A549 (cell line): ENCODE measurements at places on chromosomes 13 and 19. TPM values are rescaled to one million over a fixed set of nuclear protein-coding genes. Genes with fewer than 3 reads are reported as not detected.
A peak's percentile ranks its signal among the peaks of the same experiment; 100 is the strongest.

Gene HAUS8
- 15.9 to 16.6 TPM (median 16.2 TPM) in 3 replicates for polyA plus RNA-seq

Gene SIGLEC6
- polyA plus RNA-seq, result not detected in 3 replicates

Gene FSD1
- polyA plus RNA-seq, result 10.4 to 13.2 TPM (median 12.8 TPM) in 3 replicates

Gene BTBD2
- polyA plus RNA-seq, result 26.7 to 32.7 TPM (median 29.6 TPM) in 3 replicates

Gene HCST
- 0.49 to 0.69 TPM in 2 of 3 replicates, not detected in the other for polyA plus RNA-seq

Gene SLC6A16
- polyA plus RNA-seq, result 2.4 to 3.2 TPM (median 3.2 TPM) in 3 replicates

Gene VMAC
- polyA plus RNA-seq, result 0.79 to 1.6 TPM (median 1.4 TPM) in 3 replicates

Gene PIK3R2
- 8.3 to 12.4 TPM (median 9.3 TPM) in 3 replicates for polyA plus RNA-seq

Gene ZMYM5
- 5.3 to 6.2 TPM (median 6.1 TPM) in 3 replicates for polyA plus RNA-seq

Gene ZNF506
- 0.10 to 0.33 TPM (median 0.32 TPM) in 3 replicates for polyA plus RNA-seq

DNA sequence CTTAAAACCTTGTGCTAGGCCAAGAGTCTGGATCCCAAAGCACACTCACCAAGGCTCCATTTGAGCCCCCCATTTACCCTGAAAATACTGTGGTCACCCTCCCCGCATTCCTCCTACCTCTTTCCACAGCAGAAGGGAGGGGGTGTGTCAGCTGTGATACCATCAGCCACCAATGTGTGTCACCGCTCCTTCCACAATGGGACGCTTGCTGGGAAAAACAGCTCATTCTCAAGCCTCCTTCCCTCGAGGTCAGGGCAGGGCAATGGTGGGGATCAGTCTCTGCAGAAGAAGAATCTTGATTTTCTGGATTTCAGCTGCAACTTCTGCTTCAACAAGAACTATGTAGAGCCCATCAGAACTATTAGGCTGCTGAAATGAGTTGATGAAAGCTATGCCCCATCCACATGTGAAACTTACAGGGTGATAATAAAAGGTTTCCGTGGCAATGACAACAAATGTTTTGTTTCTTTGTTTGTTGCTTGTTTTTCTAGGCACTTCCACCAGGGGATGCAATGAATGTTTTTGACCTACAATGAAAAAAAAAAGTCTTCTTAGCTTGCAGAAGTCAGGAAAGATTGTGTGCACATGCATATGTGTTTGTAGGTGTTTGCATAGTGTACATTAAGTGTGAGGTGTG, 26.4 kb upstream of the ZNF507 start:
- peak; percentile 75 for DNase-seq

DNA sequence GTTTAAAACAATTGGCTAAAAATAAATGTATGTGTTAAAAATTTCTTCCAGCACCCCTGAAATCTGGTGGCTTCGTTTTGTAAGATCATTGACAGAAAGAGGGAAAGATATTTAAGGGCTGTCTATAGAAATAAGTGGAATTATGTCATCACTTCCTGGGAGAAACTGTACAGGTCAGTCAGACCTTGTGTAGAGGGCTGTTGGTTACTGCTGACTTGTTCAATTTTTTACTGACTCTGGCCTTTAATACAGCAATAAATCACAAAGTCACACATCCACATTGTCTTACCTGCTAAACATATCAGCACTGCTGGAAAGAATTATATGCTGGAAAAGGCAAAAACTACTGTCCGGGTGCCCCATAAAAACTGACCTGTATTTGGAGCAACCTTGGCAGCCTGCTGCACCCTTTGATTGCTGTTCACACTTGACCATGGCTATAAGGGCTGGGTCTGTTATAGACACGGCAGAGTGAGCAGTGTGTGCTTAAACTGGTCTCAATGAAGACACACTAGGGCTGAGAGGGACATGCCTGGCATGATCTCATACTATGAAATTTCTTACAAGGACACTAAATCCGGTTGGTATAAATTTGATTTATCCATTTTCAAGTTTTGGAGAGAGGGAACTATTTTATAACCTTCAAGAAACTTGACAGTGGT, 162.1 kb downstream of the NHLRC3 start:
- DNase-seq, result no peak

DNA sequence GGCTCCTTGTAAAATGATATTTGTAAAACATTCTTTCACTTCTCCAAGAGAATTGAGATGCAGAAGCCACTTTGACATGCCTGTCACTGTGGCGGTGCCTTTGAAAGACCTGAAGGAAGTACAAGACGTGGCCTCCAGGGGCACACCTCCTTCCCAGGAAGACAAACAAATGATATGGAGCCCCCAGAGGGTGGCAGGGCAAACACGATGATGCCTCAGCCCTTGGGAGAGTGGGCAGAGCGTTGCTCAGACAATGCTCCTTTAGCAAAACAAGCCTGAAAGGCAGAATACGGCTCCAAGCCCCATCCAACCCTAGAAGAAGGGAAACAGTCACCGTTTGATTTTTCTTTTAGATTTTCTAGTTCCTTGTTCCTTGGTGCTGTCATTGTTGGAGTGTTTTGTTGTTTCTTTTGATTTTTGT, 9.2 kb upstream of the ATP12A start:
- DNase-seq, result peak; percentile 62

GRCh38 chr19:39946532-39946931, 12.1 kb upstream of the FCGBP start:
- DNase-seq, result no peak

DNA sequence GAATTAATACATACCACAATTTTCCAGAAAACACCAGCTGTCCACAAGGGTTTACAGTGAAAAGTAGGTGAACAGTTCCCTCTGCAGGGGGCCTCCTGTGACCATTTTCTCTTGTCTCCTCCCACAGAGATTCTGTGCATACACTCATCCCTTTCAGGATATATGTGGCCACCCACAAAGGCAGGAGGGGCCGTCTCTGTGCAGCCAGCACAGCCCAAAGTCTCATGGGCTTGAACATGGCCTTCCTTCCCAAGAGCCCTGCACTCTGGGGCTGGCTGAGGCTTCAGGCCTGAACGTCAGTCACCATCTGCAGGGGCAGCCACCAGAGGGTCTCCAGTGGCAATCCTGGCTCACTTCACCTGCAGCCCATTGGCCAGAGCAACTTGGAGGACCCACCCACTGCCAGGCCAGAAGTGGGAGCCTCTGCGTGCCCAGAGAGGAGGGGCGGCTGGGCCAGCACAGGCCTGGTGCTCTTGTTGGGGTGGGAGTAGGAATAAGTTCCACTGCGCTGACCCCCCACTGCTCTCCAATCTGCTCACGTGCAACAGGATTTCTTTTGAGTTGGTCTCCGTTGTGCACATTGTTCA, 25.1 kb downstream of the TMEM161A start:
- no peak for DNase-seq

DNA sequence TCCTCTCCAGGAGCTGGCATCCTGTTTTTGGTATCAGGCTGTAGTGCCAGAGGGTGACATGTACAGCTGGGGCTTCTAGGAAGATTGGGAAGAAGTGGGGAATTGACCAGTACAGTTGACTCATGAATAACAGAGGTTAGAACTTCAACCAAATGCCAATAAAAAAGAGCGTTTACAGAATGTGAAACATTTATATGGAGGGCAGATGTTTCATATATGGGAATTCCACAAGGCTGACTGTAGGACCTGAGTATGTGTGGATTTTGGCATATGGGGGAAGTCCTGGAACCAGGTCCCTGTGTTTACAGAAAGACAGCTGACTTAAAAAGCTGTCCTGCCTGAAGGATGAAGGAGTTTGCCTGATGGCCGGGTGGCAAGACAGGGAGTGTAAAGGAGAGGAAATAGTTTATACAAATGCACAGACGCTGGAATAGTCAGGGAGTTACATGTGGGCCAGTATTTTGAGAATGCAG, 5.2 kb downstream of the CHAMP1 start:
- DNase-seq, result no peak

GRCh38 chr13:33235564-33235963, 50.0 kb downstream of the STARD13 start:
- DNase-seq, result no peak

DNA sequence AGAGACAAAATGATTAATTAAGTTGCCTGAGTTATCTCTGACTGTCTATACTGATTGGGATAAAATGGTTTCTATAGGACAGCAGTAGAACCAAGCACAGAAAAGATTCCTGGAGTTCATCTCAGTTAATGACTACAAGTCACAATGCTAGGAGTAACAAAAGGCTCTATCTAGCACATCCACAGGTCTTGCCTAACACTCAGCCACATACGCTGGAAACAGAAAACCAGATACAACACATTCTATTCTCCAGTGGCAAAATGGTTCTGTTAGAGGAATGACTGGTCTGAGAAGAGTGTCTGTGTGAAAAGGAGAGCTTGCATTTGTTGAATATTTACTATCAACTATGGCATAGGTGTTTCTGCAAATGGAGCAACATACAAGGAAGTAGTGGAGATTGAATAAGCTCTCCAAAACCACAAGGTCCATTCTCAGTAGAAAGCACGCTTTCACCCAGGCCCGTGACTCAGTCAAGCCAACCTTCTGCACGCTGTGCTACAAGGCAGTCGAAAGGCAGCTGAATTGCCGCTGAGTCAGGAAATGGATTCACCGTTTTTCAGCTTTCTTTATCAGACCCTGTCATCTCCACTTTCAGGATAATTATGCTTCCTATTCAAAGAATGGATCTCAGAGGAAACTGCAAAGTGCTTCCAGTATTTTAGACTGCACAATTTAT, 761.5 kb downstream of the EFNB2 start:
- DNase-seq, result peak; percentile 5

GRCh38 chr19:4134351-4134750, 10.4 kb upstream of the MAP2K2 start:
- no peak for DNase-seq

- no peak for DNase-seq
Observed at GRCh38 chr19:6865849-6866248, 21.5 kb upstream of the ADGRE1 start.

GRCh38 chr19:5128936-5129389, 160.1 kb downstream of the KDM4B start:
- DNase-seq, result no peak

DNA sequence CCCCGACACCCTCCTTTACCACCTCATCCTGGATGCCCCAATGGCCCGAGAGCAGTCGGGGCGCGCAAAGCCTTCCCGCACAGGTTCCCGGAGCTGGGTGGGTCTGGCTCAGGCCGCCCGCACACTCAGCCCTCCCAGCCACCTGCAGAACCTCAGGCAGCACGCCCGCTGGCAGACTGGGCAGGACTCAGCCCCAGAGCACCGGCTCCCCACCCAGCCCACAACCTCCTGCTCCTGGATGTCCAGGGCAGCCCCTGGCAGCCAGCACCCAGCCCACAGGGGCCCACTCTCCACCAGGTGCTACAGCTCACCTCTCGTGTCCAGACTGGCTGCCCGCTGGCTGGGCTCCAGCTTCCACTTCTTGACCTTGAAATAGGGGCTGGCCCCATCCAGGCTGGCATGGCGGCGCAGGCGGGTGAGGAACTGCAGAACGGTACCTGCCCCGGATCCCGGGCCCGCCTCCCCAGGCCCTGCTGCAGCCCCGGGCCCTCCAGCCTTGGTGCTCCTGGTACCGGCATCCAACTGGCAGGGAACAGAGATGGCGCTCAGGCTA, 4.6 kb downstream of the CBARP start:
- no peak for DNase-seq

DNA sequence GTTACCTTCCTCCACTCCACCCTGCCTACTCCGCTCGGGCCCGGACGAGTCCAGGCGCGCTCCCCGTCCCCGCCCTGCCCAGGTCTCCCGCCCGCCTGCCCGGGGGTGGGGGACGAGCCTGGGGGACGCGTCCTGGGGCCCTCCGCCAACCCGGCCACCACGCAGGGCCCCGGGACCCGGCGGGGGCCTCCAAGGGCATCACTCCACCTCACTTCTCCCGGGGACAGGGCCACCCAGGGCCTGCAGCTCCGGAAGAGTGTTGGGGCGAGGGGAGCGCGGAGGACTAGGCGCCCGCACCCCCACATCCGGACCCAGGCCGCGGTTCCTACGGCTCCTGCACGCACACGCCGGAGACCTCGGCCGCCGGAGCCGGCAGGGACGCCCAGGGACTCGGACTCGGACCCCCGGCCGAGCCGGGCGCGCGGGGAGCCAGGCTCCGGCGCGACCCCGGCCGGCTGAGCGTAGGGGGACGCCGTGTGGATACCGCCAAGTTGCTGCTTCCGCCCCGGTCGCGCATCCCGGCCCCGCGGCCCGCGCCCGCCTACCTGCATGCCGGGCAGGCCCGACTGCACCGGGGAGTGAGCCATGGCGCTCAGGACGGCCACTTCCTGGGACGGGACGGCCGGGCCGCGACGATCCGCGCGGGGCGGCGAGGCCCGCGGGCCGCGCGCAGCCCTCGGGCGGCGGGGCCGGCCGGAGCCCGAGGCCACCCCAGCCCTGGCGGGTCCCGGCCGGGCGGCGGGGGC, 534 bp downstream of the STK24 start:
- DNase-seq, result no peak

- no peak for DNase-seq
Observed at GRCh38 chr19:13376537-13376936, 129.7 kb downstream of the CACNA1A start.

- DNase-seq, result no peak
Observed at GRCh38 chr13:37395544-37395943, 203.0 kb downstream of the POSTN start.

DNA sequence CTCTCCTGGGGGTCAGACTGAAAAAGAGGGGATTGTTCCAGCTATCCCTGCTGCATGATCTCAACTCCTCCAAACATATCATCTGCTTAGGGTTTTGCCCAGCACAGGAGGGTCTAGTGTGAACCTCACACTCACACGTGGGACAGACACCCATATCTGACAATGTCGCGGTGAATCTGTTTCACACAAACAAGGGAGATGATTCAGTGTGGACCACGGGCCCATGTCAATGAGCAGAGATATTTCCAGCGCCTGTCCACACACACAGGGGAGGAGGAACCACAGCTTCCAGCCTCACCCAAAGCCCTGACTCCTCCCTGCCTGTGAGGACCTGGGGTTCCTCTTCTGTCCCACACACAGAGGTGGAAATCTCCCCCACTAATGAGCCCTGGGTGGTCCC, 29.6 kb upstream of the KIR3DL3 start:
- DNase-seq, result no peak

- peak; percentile 88 for DNase-seq
Observed at GRCh38 chr19:49808711-49809159, 4.4 kb downstream of the FUZ start.

GRCh38 chr13:102935896-102936321, 90.1 kb downstream of the ERCC5 start:
- no peak for DNase-seq
